ENCODE measurements at places on chromosomes 2 and 18.

DNA sequence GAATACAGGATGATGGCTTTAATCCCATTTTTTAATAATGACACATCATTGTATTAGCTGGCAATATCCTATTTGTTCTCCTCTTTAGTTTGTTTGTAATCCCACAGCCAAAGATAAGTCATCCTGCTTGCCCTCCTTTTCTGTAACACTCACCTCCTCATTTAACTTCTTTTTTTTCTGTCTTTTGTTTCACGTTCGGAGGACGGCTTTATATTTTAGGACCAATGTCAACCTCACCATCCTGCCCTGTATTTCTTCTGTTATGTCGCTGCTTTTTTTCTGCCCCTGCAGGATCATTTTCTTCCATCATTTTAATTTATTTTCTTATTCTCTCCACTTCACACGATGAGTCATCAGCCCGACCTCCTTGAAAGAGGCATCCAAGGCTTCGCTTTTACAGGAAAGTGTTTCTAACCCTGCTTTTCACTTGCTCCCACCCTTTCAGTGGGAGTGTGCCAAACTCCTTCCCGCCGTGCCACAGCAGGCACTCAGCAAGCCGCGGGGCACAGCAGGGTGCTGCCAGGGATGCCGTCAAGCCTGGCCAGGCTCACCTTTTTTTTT, 11.4 kb downstream of the RAB31 start:
- peak; percentile 90 for DNase-seq

DNA sequence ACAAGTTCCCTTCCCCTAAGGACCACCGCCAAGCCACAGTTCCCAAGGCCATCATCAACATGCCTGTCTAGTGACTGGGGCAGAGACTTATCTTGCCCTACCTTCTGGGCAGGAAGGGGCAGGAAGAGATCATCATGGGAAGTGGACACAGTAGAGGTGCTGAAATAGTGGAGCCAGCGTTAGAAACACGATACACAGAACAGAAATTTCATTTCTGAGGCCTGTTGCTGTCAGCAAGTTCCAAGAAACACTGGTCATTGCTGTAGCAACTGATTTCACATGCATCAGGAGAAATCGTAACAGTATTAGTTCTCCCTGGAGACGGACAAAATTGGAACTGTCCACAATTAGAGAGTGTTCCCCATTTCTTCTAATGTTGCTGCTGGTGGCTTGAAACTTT, 83.0 kb downstream of the COLEC12 start:
- DNase-seq: no peak

- no peak for DNase-seq
These were observed 246.1 kb downstream of the TWIST2 start for GRCh38 chr2:239093952-239094351.

- DNase-seq: no peak
These were observed 62.0 kb upstream of the LGALSL start for GRCh38 chr2:64391940-64392339.

DNA sequence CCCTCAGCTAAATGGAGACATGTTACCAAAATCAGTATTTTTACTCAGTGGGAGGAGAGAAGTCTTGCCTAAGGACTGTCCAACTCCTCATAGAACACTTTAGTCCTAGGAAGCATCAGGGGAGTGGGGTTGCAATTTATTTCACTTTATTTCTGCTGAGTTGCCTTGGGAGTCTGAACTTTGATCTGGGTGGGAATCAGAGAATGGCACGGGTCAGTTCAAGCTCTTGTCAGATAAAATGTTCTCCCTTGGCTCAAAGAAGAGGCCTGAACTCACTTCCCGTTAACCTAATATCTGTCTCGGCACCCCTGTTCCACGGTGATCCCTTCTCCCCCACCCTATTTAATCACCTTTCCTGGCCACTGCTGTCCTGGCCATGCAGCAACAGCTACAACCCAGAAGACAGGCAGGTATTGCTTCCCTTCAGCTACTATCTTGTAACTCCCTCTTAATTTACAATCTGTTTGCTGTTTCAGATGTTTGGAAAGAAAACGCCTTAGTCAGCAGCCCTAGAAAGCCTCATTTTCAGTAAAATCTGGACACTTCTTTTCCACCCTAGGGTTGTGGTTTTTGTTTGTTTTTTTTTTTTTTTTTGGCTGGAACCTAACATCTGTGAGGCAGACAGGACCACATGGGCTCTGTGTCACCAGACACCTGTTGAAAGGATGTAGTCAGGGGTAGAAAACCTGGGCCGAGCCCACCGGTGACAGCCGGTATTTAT, 52.5 kb downstream of the SERTAD2 start:
- no peak for DNase-seq

DNA sequence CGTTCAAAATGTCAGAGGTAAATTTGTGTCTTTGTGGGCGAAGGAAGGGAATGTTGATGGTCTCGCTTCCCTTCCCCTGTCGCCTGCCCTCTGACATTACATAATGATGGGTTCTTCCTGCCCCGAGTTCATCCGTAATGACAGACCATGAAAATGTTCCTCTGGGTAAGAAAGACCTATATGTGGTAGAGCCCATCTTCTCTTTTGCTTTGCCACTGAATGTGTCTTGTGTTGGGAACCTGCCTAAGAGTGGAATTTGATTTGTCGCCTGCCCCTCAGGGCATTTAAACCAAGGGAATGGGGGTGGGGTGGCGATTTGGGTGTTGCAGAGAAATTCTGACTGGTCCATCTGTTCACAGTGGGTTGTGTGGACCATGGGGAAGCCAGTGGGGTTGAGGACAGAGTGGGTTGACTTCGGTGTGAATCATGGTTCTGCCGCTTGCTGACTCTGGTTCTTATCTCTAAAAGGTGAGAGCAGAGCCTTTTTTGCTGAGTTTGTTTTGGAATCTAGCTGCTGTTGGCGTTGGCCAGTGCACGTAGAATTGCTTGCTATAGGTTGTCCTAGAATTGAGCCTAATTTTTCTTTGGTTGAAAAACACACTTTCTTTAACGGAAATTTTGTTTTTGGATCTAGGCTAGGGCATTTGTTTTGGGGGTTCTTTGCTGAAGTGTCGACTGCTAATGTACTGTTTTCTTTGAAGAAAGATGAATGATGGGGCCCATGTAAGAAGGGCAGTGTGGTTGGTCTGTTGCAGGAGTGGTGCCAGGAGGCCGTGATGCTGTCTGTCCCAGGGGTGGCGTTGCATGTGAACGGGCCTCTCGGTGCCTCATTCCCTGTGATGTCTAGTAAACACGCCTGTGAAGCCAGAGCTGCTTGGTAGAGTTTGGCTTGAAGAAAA, 1.3 kb downstream of the INPP4A start:
- no peak for DNase-seq

DNA sequence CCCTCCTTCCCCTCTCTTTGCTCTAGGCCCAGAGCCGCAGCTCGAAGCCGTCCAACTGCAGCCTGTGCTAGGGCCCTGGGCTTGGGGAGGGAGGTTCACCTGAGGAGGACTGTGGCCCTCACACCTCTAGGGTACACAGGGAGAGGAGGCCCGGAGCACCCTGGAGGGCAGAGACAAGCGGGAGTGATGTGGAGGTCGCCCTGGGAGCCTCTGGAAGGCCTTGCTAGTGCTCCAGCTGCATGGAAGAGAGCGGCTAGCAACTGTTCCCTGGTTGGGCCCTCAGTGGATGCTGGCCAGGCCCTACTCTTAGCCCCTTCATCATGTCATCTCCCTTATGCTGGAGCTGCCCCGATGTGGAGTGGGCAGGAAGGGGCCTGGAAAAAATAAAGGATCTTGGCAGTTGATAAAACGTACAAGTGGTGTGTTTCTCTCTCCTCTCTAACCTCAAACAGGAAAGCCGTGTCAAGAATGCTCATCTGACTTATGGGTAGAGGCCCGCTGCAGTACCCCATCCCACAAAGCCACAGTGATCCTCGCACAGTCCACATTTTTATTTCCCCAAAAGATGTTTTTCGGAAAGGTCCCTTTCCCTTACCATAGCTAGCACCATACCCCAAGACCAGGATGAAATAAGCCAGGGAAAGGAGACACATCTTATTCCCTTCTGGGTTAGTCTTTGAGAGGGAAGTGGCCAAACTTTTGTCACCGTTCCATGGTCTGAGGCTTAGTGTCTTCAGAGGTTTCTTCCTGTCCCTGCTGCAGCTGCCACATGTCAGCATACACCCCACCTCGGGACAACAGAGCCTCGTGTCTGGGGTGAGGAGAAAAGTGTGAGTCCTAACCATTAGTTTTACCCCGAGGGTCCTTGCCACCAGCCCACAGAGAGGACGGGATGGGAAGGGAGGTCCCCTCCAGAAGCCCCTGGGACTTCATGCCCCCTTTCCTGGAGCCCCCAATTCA, 2.9 kb downstream of the ZFAND2B start:
- DNase-seq: no peak

GRCh38 chr2:154223726-154224125, 352.0 kb downstream of the GALNT13 start:
- no peak for DNase-seq

DNA sequence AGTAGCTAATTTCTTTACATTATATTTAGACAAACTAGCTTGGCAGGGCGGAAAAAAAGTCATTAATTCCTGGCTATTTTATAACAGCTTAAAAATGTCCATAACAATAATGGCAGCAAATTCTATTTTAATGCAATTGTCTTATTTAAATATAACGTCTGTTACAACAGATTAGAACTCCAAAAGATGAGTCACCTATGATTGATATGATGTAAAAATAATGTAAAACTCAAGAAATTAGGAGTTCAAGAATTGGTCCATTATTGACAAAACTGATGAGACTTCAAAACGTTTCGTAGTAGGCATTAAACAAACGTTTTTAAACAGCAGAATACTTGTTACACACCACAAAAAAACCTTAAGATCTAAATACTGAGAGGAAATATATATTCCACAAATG, 2.7 kb downstream of the XPO1 start:
- no peak for DNase-seq

GRCh38 chr2:85475799-85476490, 57.4 kb downstream of the SH2D6 start:
- DNase-seq: no peak

DNA sequence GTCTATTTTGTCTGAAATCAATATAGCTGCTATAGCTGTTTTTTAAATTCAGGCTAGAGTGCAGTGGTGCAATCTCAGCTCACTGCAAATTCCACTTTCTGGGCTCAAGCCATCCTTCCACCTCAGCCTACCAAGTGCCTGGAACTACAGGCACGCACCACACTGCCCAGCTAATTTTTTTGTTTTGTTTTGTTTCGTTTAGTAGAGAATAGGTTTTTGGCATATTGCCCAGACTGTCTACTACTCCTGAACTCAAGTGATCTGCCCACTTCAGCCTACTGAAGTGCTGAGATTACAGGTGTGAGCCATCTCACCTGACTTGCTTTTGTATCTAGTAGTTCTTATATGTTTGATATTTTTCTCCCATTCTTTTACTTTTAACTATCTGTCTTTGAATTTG, 259.7 kb downstream of the CDH19 start:
- no peak for DNase-seq

GRCh38 chr2:20231598-20232026, 6.7 kb upstream of the SDC1 start:
- peak; percentile 28 for DNase-seq

DNA sequence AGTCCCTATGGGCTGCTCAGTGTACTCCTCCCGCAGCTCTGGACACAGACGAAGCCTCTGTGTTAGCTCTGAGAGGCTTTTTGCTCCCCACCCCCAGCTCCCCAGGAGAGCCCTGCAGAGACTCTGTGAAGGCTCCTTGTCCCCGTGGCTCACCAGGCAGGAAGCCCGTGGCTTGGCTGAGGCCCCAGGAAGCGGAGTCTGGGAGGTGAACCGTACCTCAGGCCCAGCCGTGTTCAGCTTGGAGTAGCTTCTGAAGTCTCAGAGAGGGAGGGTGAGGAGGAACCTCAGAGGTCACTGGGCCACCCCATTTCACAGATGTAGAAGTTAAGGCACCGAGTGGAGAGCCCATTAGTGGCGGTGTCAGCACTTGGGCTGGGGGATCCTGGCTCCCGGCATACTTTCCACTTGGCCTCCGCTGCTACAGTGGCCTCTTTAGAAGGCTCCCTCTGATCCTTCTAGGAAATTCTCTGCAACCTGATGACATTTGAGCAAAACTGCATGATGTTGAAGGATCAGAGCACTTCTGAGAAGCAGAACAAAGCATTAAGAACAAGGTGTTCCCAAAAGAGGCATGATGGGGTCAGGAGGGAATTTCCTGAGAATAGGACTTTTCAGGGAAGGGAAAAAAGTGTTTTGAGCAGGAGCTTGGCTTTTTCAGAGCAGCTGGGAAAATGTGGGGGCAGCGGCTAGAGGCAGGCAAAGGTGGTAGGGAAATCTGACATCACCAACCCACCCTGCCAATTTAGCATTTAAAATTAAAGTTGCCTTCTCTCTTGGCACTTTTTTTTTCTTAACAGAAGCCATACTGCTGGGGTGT, 79.1 kb downstream of the MCFD2 start:
- peak; percentile 79 for DNase-seq

DNA sequence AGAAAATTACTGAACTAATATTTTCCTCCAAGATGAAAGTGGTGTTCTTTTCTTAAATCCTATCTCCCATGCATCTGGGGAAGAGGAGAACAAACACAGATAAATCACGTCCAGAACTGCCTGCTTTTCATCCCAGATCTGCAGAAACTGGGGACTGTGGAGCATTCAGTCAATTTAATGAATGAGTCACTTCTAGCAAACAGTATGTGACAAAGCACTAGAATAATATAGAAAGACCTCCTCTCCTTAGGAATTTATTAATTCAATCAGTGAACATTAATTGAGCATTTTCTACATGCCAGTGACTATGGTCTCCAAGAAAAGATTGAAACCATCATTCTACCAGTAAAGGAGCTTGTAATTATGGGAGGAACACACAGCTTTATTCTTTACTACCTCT, 693.4 kb upstream of the ID2 start:
- no peak for DNase-seq

GRCh38 chr2:216346781-216347180, 25.5 kb downstream of the MARCHF4 start:
- no peak for DNase-seq

DNA sequence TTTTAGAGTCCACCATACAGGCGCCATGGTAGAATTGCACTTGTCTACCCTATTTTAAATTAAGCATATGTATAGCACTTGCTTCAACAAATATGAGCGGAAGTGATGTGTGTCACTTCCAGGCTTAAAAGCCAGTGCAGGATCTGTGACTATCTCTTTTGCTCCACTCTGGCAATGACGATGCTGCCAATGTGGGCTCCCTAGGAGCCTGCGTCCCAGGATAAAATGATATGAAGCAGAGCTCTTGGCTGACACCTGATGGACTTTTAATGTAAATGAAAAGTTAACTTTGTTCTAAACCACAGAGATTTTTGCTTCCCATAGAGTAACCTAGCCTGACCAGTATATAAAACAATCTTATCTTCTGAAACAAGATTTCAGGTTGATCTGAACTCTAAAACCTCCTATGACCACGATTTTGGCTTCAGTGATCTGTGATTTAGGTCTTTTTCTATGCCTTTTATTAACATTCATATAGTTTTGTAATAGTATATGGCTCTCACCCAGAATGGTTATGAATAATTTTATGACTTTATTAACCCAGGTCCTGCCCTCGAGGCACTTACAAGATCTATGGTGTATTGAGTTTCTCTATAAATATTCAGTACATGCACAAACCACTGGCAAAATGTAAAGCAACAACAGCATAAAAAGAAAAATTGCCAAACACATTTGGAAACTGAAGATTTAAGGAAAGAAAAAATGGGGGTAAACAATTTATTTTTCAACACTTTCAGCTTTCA, 422.5 kb upstream of the PIK3C3 start:
- peak; percentile 6 for DNase-seq

Data from H4 (cell line).